ENCODE measurements at places on chromosomes 11 and 22.

DNA sequence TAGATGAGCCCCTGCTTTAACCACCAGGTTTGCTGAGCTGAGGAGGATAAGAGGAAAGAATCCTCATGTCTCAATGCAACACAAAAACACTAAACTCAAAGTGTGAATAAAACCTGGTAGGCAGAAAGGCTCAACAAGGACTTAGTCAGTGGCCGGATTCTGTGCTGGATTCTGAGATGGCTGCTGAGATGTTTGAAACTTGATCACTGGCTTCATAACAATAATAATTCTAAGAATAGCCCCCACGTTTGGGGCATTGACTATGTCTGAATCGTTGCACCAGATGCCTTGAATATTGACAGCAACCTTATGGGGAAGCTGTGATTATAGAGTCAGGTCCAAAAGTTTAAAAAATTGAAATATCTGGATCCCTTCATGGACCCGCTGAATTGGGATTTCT, 4.6 kb downstream of the DKK3 start:
- DNase-seq, result no peak

DNA sequence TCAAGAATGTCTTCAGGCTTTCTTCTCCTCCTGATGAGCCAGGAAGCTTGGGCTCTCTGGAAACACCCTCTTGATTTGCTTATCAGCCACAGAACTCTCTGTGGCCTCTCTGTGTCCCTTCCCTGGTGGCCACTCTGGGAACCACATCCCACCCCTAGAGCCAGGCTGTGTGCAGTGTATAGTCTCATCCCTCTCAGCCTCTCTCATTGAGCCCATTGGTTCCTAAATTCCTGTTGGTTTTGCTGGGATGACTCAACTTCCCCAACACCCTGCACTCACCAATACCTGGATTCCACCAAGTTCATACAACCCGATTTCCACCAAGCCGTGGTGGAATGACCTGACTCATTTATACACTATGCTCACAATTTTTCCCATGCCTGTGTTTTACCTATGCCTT, 5.2 kb downstream of the IRAG1 start:
- no peak for DNase-seq

GRCh38 chr22:28582806-28583205, 96.8 kb downstream of the TTC28 start:
- DNase-seq, result no peak

GRCh38 chr11:121372671-121373429, 79.3 kb upstream of the SORL1 start:
- DNase-seq, result no peak

GRCh38 chr11:118819334-118820024, 28.5 kb upstream of the DDX6 start:
- DNase-seq, result no peak

DNA sequence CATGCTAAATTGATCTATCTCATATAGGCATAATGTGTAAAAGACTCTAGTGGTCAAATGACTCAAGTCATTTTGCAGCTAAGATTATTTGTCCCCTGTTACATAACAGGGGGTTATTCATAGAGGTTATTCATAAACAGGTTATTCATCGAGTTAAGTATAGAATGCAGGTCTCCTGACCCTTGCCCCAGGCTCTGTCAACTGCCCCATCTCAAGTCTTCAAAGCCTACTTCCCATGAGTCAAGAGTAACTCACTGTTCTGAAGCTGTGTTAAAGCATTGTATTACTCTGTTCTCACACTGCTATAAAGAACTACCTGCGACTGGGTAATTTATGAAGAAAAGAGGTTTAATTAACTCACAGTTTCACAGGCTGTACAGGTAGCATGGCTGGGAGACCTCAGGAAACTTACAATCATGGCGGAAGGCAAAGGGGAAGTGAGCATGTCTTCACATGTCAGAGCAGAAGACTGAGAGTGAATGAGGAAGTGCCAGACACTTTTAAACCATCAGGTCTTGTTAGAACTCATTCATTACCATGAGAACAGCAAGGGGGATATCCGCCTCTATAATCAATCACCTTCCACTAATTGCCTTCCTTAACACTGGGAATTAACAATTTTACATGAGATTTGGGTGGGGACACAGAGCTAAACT, 226.2 kb upstream of the BLID start:
- no peak for DNase-seq

DNA sequence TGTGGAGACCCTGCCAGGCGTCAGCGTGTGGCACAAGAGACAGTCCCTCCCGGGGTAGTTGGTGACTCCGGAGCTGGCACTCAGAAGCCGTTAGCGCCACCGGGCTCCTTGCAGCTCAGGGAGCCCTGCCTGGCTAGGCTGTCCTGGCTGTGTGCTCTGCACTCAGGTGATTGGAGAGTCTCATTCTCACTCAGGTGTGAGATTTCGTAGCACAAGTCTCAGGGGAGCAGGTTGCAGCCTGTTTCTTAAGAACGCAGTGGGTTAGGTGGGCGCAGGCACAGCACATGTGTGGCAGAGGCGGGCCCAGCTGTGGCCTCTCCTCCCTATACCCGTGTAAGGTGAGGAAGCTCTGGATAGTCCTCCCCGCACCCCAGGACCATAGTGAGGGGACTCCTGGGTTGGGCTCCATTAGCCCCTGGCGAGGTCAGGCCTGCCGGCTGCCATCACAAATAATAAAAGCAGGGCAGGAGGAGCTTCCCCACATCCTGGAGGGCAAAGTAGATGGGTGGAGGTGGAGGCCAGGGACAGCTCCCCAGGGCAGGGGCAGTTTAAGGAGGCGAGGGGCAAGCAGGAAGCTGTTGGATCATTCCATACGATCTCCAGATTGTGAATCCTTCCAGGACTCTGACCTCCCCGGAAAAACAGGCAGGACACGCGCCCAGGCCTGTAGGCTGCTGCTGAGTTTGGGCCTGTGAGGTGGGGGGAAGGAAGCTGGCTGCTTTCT, 39.4 kb downstream of the SBF1 start:
- DNase-seq, result no peak

DNA sequence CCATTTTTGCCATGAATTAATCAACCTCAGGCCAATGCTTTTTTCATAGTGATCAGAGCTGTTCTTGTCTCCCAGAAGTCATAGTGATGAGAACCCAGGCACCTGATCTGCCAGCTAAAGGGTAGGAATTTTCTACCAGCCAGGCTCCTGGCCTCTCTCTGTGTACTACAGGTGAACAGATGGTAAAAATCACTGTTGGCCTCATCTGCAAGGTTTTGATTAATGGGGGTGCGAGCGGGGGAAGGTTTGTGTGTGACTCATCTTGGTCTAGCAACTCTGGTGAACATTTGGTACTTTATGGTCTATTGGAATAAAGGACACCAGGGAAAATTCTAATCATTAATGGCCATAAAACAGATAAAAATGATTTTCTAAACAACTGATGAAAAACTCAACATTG, 14.4 kb upstream of the APOL4 start:
- no peak for DNase-seq

DNA sequence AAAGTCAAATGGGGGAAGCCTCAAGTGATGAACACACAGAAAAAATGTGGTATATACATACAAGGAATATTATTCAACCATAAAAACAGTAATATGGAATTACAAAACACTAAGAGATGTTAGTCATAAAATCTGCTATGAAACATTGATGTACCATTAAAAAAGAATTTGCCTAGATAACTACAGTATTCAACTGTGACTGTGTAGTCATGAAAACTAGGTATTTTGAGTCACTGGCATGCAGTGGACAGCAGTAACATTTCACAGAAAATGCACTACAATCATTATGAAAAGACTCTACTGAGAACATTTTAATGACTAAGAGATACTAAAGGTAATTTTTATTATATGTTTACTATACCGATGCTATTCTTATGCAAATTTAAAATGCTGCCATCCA, 11.7 kb downstream of the ZNF195 start:
- DNase-seq, result no peak

DNA sequence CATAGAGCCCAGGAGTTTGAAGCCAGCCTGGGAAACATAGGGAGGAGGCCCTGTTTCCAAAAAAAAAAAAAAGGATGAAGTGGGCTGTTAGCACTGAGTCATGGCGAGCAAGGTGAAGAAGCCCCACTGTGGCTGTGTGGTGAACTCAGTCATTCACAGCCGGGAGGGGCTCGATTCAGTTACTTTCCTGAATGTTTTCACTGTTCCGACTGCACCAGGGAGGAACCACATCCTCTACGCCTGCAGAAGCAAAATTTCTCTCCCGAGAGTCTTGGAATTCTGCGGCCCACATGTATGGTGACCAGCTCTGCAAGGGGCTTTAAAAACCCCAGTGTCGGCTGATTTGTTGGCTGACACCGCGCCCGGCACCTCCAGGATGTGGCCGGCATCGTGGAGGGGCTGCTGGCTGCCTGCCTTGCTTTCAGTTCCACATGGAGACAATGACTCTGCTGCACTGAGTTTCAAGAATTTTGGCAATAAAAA, 27.8 kb upstream of the GRAMD4 start:
- no peak for DNase-seq

DNA sequence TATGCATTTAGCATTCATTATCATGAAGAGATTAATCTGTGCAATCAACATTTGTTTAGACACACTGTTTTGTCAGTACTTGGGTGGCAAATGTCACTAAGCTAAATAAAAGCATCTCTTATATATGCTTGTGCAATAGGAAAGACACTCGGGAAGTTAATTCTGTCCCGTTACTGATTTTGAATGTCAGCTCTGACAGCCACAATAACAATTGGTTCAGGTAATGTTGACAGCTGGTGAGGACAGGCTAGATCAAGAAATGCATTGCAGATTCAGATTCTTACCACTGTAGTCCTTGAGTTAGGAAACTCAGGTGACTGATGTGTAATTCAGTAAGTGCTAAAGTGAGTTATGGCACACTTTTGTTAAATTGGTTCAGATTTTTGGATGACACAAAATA, 523.8 kb upstream of the FAT3 start:
- DNase-seq, result no peak

DNA sequence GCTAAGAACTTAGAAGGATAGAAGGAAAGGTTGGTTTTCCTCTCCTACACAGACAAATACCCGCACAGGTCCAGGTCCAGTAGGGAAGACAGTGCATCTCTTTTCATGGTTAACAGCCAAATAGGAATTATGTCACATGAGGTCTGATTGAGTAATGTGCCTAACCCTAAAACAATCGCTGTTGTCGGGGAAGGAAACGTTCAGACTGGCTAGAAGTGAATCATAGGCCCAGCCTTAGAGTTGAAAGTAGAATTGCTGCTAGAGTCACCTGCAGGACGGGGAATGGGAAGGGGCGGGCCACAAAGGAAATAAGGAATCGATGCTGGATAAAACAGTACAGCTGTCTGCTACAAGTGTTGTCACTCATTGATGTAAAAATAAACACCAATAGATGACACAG, 12.4 kb upstream of the HTATIP2 start:
- DNase-seq, result no peak

DNA sequence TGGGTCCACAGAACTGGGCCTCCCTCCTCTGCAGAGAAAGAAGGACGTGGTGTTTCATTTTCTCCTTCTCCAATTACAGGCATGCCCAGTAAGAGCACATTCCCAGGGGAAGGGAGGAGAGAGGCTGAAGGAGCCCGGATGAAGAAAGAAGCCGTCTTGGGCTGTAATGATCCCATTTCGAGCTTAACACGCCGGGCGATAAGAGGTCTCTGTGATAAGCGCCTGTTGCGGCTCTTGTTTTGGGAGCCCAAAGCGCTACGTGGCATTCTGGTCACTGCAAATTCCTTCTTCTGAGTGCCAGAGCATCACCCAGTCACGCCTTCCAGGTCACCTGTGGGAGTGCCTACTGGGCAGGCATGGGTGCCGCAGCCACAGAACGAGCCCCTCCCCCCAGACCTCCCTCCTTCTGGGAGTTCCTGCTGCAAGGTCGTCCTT, 57.5 kb downstream of the ANO1 start:
- DNase-seq, result no peak

- DNase-seq, result no peak
Measured at GRCh38 chr11:19705936-19706335, 6.7 kb upstream of the NAV2 start.

DNA sequence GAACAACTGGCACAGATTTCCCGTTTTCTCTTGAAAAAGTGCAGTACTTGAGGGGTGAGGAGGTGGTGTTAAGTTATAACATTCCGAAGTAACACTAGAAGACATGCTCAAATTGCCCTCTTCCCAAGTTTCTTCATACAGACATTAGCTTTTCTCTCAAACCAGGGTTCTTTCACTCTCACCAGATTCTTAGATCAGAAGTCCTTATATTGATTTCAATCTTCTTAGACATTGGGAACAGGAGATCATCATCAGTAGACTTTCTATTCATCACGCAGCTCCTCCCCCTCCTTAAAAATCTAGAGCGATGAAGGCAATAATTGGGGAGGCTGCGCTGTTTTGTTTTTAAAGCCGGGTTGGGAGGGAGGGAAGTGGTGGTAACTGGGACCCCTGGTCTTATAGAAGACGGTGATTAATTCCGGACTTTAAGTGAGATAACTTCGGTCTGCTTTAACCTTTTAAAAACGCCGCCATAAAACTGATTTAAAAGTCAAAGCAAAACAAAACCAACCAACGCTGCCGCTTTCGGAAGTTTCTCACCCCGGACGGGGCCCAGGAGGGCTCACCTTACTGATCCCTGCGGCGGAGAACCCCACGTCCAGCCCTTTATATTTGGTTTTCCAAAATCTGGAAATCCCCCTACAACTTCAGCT, 665 bp downstream of the USP28 start:
- no peak for DNase-seq

- no peak for DNase-seq
Measured at GRCh38 chr11:130151196-130151595, 8.4 kb upstream of the ST14 start.

GRCh38 chr11:47724041-47724729, 9.0 kb upstream of the AGBL2 start:
- DNase-seq, result no peak

DNA sequence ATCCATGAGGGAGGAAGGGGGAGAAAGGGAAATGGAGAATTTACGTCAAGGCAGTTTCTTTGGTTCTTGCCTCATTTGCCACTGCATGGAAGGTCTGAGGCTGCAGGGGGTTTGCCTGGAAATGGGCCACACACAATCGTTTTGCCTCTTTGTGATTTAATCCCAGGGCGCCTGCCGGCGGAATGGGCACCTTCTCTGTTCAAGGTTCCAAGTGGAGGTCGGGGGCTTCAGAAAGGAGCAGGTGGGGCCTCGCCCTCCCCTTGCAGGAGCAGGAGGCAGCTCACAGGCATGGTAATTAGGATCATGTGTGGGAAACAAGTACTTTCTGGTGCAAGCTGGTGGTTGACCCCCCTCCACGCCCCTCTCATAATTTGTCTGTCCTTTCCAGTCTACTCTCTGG, 29.9 kb downstream of the MPPED1 start:
- peak; percentile 68 for DNase-seq

GRCh38 chr11:83195143-83195466, 1.6 kb downstream of the ANKRD42 start:
- DNase-seq, result no peak

DNA sequence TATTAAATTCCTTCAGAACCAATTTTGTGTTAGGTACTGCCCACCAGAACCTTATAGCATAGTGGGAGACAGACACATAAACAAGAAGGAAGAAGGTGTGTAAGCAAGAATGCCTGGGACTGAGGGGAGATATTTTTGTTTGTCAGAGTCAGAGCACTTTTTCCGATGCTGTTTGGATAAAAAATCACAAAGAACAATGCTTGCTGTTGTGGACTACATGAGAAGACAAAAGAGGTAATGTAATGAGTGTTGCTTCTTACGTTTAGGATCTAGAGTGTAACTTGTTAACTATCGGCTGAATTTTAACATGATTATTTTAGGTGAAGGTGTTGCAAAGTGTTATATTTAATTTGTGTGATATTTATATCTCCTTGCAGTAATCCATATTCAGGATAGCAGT, 84.9 kb downstream of the ATM start:
- no peak for DNase-seq

Data from mesenteric fat pad (tissue), 1 donor.